ENCODE measurements at places on chromosomes 4 and X. TPM values are rescaled to one million over a fixed set of nuclear protein-coding genes. Genes with fewer than 3 reads are reported as not detected.

The PLXNB3 gene
- not detected for polyA plus RNA-seq

The TRIM61 gene
- 1.3 TPM for polyA plus RNA-seq

The OTUD6A gene
- polyA plus RNA-seq: not detected

- H3K4me3 ChIP-seq: no peak overlapping the region
- no peaks in the 10 kb centered on the region for H3K27me3 ChIP-seq
- H3K27ac ChIP-seq: no peak overlapping the region
- H3K36me3 ChIP-seq: no peaks in the 10 kb centered on the region
Observed at GRCh38 chrX:30521440-30522182, 56.0 kb downstream of the TASL start.

- no peak for DNase-seq
- no peak overlapping the region for H3K27ac ChIP-seq
- no peaks in the 10 kb centered on the region for H3K4me1 ChIP-seq
- no peaks in the 10 kb centered on the region for H3K27me3 ChIP-seq
- no peaks in the 10 kb centered on the region for H3K36me3 ChIP-seq
Observed at GRCh38 chr4:47160095-47160494, 128.7 kb downstream of the GABRB1 start.

GRCh38 chr4:137455647-137456321, 76.5 kb downstream of the PCDH18 start:
- no peaks in the 10 kb centered on the region for H3K27me3 ChIP-seq
- H3K27ac ChIP-seq: no peak overlapping the region
- H3K36me3 ChIP-seq: no peaks in the 10 kb centered on the region
- no peaks in the 10 kb centered on the region for H3K4me1 ChIP-seq

GRCh38 chr4:99848591-99849001, 32.0 kb downstream of the DAPP1 start:
- H3K36me3 ChIP-seq: no peaks in the 10 kb centered on the region
- no peak for DNase-seq
- no peak overlapping the region for H3K4me3 ChIP-seq
- H3K27ac ChIP-seq: no peak overlapping the region
- H3K27me3 ChIP-seq: no peaks in the 10 kb centered on the region

DNA sequence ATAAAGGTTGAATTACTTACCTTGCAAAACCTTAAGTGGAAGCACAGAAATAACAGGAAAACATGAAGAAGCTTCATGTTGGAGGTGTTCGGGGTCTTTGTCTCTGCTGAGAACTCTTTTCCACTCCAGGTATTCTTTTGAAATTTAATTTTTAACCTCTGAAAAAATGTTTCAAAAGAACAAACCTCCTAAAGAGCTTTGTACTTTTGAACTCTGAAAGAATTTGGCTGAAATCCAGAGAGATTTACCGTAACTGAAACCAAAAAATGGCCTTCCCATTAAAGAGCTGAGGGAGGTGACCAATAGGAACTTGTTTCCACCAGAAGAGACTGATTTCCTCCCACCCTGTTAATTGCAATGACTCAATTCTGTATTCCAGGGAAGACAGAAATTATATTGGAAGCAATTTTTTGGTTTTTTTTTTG, at the start of gene CFI:
Gene CFI, minus strand, starts transcription at position 105 of the 425 bp plus-strand sequence. Its CDS starts 28 bp downstream, at position 77.
- no peak for DNase-seq
- no peaks in the 10 kb centered on the region for H3K27me3 ChIP-seq
- no peak within 1 kb of the TSS for H3K27ac ChIP-seq

DNA sequence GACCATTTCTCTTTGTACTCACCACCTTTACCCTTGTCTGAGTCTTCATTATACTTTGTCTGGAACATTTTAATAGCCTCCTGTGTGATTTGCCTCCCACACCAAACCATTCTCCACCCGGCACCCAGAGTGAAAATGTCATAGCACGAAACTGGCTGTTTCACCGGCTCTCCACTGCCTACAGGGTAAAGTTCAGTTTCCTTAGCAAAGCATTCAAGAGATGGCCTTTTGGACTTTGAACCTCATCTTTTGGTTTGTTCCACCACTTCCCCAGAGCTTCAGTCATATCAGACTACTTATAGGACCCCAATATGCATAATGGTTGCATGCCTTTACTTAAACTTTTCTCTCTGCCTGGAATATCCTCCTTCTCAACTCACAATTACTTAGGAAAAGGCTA, 38.3 kb downstream of the RAP2C start:
- no peak overlapping the region for H3K27ac ChIP-seq
- no peaks in the 10 kb centered on the region for H3K4me1 ChIP-seq
- DNase-seq: no peak
- no peaks in the 10 kb centered on the region for H3K36me3 ChIP-seq

DNA sequence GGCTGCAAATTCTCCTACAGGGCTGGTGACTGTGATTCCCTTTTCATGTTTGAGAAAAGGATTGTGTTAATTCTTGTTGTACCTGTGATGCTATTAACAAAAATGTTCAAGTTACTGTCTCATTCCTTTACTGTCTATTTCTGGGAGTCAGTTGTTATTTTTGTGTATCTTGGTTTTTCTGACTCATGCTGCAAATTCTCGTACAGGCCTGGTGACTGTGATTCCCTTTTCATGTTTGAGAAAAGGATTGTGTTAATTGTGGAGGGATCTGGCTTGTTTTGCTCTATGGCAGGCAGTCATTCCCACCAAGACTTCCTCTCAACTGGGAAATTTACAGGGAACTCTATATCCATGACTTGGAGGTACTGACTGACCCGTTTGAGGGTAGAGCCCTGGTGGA, 693.4 kb upstream of the INTU start:
- no peaks in the 10 kb centered on the region for H3K4me1 ChIP-seq
- H3K36me3 ChIP-seq: no peaks in the 10 kb centered on the region
- no peak overlapping the region for H3K27ac ChIP-seq
- DNase-seq: no peak

- no peak overlapping the region for H3K27ac ChIP-seq
- H3K36me3 ChIP-seq: no peaks in the 10 kb centered on the region
- H3K27me3 ChIP-seq: no peaks in the 10 kb centered on the region
- no peak for DNase-seq
- H3K4me1 ChIP-seq: peaks cover 24% of the 10 kb centered on the region
Observed at GRCh38 chr4:3367866-3368265, 73.9 kb upstream of the HGFAC start.

DNA sequence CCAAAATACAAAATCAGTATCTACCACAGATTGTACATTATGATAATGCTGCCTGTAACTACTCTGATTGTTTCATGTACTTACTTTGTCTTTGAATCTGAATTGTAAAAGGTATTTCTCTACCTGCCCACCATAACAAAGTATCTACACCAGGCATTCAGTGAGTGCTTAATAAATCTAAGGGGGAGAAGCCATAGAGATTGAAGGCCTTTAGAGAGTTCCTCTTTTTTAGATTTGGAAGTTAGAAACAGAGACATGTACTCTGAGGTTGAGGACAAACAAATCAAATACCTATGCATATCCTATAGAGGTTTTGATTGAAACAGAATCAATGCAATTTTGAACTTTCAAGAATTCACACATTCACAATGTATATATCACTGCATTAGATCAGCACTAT, 42.7 kb downstream of the SAT1 start:
- H3K27me3 ChIP-seq: no peaks in the 10 kb centered on the region
- H3K36me3 ChIP-seq: no peaks in the 10 kb centered on the region
- DNase-seq: no peak
- no peak overlapping the region for H3K27ac ChIP-seq

DNA sequence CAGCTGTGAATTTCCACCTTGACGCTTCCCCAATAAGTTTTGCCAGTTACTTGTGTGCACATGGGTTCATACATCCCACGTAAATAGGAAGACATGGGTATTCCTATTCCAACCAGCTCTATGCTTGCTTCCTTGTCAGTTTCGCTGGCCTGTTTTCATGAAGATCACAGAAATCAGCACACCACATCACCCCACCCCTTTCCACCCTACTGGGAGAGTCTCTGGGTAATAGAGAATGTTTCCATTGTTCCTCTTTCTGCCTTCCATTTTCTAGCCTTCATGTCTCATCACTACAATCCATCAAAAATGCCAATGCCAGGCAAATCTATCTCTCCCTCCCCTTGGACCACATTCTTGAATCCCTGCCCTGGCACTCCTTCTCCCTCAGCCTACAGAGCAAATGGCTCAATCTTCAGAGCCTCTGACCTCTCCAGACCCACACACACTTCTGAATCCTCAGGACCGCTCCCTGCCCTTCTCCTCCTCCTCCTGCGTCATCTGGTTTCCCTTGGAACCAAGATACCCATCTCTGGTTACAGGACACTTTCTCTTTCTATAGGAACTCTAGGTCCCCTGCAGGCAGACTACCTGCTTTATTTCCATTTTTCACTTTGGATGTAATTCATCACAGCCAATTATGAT, 323.3 kb downstream of the DHX15 start:
- DNase-seq: no peak
- no peak overlapping the region for H3K4me3 ChIP-seq
- no peak overlapping the region for H3K27ac ChIP-seq
- no peaks in the 10 kb centered on the region for H3K27me3 ChIP-seq
- no peaks in the 10 kb centered on the region for H3K4me1 ChIP-seq

DNA sequence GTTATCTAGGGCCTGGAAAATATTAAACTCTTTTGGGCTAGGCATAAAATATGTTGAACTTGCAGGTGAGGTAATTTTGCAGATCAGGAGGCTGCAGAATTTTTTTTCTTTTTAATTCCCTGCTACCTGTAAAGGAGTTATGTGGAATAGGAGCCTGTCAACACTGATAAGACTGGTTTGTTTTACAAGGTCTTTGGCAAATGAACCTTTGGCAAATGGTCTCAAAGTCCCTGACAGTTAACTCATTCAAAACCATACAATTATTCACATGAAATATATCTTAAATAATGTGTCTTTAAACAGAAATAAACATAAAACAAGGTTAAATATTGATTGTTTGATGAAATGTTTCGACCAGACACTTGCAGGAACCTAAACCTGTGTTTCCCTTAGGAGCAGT, 340.2 kb downstream of the GASK1B start:
- H3K4me1 ChIP-seq: no peaks in the 10 kb centered on the region
- H3K36me3 ChIP-seq: no peaks in the 10 kb centered on the region
- H3K27me3 ChIP-seq: no peaks in the 10 kb centered on the region
- H3K4me3 ChIP-seq: no peak overlapping the region
- DNase-seq: no peak
- no peak overlapping the region for H3K27ac ChIP-seq

- peak; percentile 9 for DNase-seq
- H3K4me1 ChIP-seq: no peaks in the 10 kb centered on the region
- H3K27ac ChIP-seq: no peak overlapping the region
- no peak overlapping the region for H3K4me3 ChIP-seq
- no peaks in the 10 kb centered on the region for H3K27me3 ChIP-seq
- no peaks in the 10 kb centered on the region for H3K36me3 ChIP-seq
Observed at GRCh38 chrX:140712413-140713173, 3.0 kb downstream of the LINC00632 start.

DNA sequence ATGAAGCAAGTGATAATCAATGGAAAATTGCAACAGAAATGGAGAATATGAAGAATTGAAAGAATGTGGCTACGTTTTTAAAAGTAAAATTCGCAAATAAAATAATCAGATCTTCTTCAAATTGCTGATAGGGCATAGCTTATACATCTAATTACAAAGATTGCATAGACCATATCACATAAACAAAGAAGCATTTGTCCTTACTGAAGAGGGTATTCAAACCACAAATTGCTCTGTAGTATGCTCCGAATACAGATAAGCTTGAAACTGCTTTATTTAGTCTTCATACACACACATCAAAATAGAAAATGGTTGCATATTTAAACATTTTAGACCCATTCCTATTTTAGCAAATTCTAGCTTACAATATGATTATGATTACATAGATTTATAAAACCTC, 206.7 kb upstream of the SLIT2 start:
- H3K27me3 ChIP-seq: no peaks in the 10 kb centered on the region
- no peak overlapping the region for H3K27ac ChIP-seq
- no peak for DNase-seq
- H3K4me1 ChIP-seq: no peaks in the 10 kb centered on the region
- H3K36me3 ChIP-seq: no peaks in the 10 kb centered on the region

- no peaks in the 10 kb centered on the region for H3K27me3 ChIP-seq
- no peak overlapping the region for H3K4me3 ChIP-seq
- no peak overlapping the region for H3K27ac ChIP-seq
- no peaks in the 10 kb centered on the region for H3K36me3 ChIP-seq
- no peak for DNase-seq
Observed at GRCh38 chrX:13119386-13119785, 75.0 kb upstream of the FAM9C start.

DNA sequence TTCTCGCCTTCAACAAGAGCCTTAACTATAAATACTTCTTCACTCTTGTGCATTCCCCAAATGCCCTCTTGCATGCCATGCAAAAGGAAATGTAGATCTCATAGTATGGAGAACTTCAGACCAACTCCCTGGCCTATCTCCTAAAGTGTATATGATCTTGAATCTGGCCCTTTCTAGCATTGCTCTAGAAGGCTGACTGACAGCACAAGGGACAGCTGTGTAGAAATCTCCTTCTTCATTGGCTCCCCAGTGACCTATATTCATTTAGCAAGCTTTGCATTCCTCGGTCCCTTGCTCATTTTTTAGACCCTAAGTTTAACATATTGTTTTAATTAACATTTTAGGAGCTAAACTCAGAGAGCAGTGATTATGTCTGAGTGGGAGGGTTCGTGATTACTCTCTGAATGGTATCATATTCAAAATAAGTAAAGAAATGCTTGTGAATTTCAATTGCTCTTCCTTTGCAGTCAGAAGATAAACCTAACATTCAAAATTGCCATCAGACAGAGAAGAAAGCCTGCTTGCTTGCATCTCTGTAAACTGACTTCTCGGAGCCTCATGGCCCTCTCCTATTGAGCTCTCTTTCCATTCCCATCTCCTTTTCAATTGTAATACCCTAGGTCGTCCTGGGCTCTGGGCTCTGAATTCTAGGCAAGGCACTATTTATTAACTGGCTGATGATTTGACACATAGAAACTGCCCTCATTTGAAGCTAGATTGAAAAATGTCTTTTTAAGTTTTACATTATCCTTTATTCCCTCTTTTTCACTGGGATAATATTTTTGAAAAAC, 120.3 kb upstream of the PRKG2 start:
- no peaks in the 10 kb centered on the region for H3K4me1 ChIP-seq
- no peaks in the 10 kb centered on the region for H3K36me3 ChIP-seq
- no peak for DNase-seq

DNA sequence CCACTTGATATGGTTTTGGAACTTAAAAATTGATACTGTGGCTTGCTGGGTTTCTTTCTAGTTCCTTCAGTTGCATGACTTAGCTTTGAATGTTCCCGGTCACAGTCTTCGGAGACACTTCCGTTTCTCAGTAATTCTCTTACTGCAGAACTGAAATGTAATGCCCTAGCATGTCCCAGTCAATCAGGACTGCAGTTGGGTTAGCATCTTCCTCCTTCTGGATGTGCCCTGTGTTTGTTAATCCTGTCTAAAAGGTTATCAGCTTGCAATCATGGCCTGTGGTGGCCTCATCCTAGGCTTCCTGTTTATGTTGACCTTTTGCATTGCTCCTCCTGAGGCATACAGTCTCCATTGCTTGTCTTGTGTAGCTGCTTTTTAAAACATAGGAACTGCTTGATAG, 275.9 kb downstream of the ARHGAP10 start:
- no peaks in the 10 kb centered on the region for H3K27me3 ChIP-seq
- no peaks in the 10 kb centered on the region for H3K4me1 ChIP-seq
- no peaks in the 10 kb centered on the region for H3K36me3 ChIP-seq
- H3K4me3 ChIP-seq: no peak overlapping the region

All from CD8-positive, alpha-beta memory T cell (primary cell).